Naive thymus-derived CD4-positive, alpha-beta T cell (primary cell): ENCODE measurements at places on chromosomes 6 and 20. TPM values are rescaled to one million over a fixed set of nuclear protein-coding genes. Genes with fewer than 3 reads are reported as not detected.

DNA sequence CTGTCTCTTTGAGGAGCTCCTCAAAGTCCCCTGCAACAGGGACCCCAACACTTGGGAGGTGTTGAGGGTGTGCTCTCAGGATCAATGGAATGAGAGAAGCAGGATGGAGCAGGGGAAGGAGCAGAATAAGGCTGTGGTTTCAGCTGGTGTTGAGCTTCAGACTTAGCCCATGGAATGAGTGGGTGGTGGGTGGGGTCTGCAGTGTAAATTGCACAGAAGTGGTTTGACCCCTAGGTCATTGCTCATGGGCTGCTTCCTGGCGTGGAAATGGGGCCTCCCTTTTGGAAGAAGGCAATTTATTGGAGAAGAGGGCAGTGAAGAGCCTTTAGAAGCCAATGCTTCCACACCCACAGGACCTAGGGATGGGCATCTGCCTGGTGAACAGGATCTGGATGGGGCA is 37.0 kb upstream of the KCNG1 start:
- no peaks in the 10 kb centered on the region for H3K36me3 ChIP-seq
- no peaks in the 10 kb centered on the region for H3K27me3 ChIP-seq
- no peak overlapping the region for H3K4me3 ChIP-seq
- DNase-seq = no peak

TOX2 gene
- 0.67 TPM for total RNA-seq

DNA sequence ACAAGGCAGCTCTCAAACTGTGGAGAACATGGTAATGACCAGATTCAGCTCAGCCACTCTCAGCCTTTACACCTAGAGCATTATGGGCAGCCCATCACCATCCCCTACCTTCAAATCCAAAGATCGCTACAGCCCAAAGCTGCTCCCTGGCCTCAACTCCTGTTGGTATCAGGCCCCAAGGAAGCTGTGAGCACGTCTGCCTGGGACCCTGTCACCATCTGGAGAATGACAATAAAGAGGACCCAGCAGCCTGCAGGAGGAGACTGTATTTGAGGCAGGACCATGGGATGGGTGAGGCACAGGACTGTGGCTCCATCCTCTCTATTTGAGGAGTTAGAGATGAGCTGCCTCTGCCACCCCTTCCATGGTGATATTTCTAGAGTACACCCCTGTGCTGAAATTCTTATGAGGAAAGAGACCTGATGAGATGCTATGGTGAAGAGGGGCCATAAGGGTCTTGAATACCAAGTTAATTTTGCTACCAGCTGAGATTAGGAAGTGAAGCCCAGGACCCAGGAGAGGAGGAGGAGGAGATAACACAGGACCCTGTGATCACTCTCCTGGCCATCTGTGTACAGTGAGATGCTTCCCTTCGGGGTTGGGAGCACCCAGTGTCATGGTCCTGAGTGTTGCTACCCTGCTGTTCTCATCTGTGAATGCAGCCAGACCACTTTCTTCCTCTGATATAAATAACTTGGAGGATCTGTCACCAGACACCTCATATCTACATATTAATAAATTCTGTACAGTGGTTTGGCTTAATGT is 19.6 kb upstream of the MICB start:
- H3K4me1 ChIP-seq = no peaks in the 10 kb centered on the region
- H3K27me3 ChIP-seq = no peaks in the 10 kb centered on the region
- no peak overlapping the region for H3K27ac ChIP-seq
- H3K36me3 ChIP-seq = no peaks in the 10 kb centered on the region
- no peak for DNase-seq

PDYN gene
- total RNA-seq = not detected

DNA sequence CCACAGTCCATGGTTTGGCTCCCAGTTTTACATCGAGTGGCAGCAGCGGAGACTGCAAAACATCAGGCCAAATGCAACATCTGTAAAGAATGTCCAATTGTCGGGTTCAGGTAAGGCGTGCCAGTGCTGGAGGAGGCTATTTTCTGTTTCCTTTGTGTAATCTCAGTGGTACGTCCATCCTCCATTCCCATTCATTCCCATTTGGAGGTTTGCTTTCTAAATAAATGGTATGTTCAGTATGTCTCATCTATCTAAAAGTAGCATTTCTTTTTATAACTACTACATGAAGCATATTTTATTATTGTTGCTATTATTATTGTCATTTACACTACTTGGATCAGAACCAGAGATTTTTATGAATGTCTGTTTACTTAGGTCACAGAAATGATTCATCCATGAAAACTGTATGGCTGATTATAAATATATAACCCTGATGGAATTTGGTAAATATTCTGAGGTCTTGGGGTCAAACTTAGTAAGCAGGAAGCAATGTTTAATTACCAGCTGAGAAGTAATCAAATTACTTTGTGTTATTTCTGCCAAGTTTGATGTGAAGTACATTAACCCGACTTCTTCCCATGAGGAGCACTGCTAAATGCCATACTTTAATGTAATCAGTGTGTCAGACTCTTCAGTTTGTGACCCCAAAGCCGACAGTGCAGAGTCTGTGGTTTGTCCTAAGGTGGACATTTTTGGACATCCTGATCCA is 512.9 kb downstream of the UTRN start:
- no peak overlapping the region for H3K27ac ChIP-seq
- H3K36me3 ChIP-seq = peaks cover 7% of the 10 kb centered on the region
- DNase-seq = no peak
- no peaks in the 10 kb centered on the region for H3K4me1 ChIP-seq
- H3K4me3 ChIP-seq = no peak overlapping the region

DNA sequence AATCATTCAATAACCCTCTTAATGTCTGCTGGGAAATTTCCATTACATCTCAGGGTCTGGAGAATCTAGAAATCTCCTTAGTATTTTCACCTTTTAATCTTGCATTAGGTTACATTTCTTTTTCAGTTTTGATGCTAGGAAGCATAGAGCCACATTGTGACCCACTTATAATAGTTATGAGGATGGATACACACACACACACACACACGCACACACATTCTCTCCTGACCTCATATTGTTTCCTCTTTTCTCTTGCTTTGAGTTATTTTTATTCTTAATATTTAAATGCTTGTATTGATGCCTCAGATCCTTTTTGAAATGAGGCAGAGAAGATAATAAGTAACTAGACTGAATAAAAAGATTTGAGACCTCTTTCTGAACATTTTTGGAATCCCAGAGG is 128.4 kb downstream of the KLHL32 start:
- DNase-seq = no peak
- H3K4me1 ChIP-seq = no peaks in the 10 kb centered on the region
- no peak overlapping the region for H3K4me3 ChIP-seq
- H3K36me3 ChIP-seq = no peaks in the 10 kb centered on the region
- H3K27me3 ChIP-seq = no peaks in the 10 kb centered on the region
- no peak overlapping the region for H3K27ac ChIP-seq

GRCh38 chr6:14876778-14877613 is 368.9 kb upstream of the JARID2 start:
- H3K27ac ChIP-seq = peak overlapping the region; percentile 2
- DNase-seq = peak; percentile 38
- peaks cover 16% of the 10 kb centered on the region for H3K4me1 ChIP-seq

PCSK2 gene
- total RNA-seq = not detected

DNA sequence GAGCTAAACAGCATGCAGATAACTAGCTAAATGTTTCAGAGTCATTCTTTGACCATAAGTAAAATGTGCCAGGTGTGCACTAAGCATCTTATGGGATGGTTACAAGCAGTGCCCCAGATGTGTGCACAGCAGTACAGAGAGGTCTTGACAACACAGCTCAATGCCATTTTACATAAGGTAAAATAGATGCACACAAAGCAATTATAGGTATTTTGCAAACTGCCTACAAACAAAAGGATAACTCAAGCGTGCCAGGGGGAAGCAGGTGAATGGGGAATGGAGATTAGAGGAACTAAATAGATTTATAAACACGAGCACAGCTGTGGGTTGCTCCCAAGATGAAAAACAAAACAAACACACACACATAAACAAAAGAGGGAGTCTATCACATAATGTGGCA is 64.8 kb downstream of the SLC2A10 start:
- H3K4me3 ChIP-seq = no peak overlapping the region
- no peaks in the 10 kb centered on the region for H3K4me1 ChIP-seq
- H3K36me3 ChIP-seq = no peaks in the 10 kb centered on the region
- H3K27ac ChIP-seq = no peak overlapping the region

- H3K27ac ChIP-seq = no peak overlapping the region
- H3K36me3 ChIP-seq = no peaks in the 10 kb centered on the region
- H3K4me3 ChIP-seq = no peak overlapping the region
- H3K27me3 ChIP-seq = no peaks in the 10 kb centered on the region
These were observed 339.1 kb downstream of the BTBD3 start for GRCh38 chr20:12256806-12257205.

ZNF133 gene
- 11.5 TPM for total RNA-seq

GRCh38 chr20:32344835-32345506 is 13.2 kb upstream of the ASXL1 start:
- DNase-seq = no peak
- no peaks in the 10 kb centered on the region for H3K27me3 ChIP-seq
- H3K36me3 ChIP-seq = no peaks in the 10 kb centered on the region
- H3K27ac ChIP-seq = no peak overlapping the region
- no peak overlapping the region for H3K4me3 ChIP-seq

GSTA3 gene
- total RNA-seq = not detected

DAAM2 gene
- total RNA-seq = not detected

GRCh38 chr6:163701762-163702161 is 287.2 kb downstream of the QKI start:
- no peaks in the 10 kb centered on the region for H3K36me3 ChIP-seq
- DNase-seq = no peak
- no peaks in the 10 kb centered on the region for H3K27me3 ChIP-seq
- no peaks in the 10 kb centered on the region for H3K4me1 ChIP-seq
- H3K27ac ChIP-seq = no peak overlapping the region

DNA sequence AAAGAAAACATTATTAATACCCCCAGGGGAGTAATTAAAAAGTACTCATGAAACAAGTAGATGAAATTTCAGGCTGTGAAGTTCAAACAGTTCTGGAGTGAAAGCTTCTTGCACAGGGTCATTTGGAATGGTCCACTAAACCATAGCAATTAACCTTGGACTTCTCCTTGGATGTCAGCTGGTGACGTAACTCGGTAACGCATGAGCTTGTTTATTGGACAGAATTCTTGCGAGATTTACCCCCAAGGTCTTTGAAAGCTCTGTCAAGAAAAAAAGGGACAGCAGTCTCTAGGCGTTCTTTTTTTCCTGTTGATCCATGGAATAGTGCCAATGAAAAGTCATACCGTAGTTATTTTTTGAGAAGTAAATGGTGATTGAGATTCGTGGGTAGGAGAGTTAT is 2.2 kb downstream of the CD83 start:
- H3K27ac ChIP-seq = no peak overlapping the region
- no peak for DNase-seq
- H3K4me1 ChIP-seq = peaks cover 15% of the 10 kb centered on the region
- H3K27me3 ChIP-seq = no peaks in the 10 kb centered on the region
- no peaks in the 10 kb centered on the region for H3K36me3 ChIP-seq

- H3K36me3 ChIP-seq = no peaks in the 10 kb centered on the region
- no peaks in the 10 kb centered on the region for H3K27me3 ChIP-seq
- DNase-seq = no peak
- H3K27ac ChIP-seq = no peak overlapping the region
- no peak overlapping the region for H3K4me3 ChIP-seq
These were observed 93.0 kb upstream of the HDAC2 start for GRCh38 chr6:114063956-114064355.

MOG gene
- total RNA-seq = not detected in 2 replicates

DNA sequence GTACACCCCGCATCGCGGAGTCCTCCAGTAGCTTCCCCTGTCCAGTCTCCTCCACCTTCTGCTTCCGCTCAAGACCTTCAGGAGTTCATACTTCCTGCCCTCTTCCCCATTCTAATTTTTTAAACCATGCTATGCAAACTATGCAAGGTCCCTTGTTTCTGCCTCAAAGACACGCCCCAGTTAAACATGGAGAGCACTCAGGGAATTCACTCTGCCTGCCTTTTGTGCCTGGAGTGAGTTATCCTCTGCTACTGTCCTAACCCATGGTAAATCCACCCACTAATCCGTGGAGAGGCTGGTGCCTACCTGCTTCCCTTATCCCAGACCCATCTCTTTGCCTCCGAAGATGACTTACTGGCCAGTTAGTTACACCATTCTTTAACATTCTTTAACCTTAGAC is 473.7 kb upstream of the JARID2 start:
- no peaks in the 10 kb centered on the region for H3K36me3 ChIP-seq
- DNase-seq = no peak
- no peaks in the 10 kb centered on the region for H3K27me3 ChIP-seq
- no peak overlapping the region for H3K27ac ChIP-seq
- no peaks in the 10 kb centered on the region for H3K4me1 ChIP-seq

GRCh38 chr6:142361779-142362750 is 60.3 kb downstream of the ADGRG6 start:
- H3K27me3 ChIP-seq = no peaks in the 10 kb centered on the region
- no peak overlapping the region for H3K4me3 ChIP-seq
- H3K36me3 ChIP-seq = no peaks in the 10 kb centered on the region

DNA sequence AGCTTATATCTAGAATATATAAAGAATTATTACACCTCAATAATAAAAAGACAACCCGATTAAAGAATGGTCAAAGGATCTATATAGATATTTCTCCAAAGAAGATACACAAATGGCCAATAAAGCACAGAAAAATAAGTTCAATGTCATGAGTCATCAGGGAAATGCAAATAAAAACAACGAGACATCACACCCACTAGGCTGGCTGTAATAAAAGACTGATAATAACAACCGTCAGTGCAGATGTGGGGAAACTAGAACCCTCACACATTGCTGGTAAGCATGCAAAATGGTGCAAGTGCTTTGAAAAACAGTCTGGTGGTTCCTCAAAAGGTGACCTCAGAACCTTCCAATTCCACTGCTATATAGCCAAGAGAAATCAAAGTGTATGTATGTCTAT is 33.0 kb downstream of the TBX18 start:
- no peak overlapping the region for H3K27ac ChIP-seq
- no peaks in the 10 kb centered on the region for H3K27me3 ChIP-seq
- no peak for DNase-seq
- H3K4me1 ChIP-seq = no peaks in the 10 kb centered on the region
- H3K4me3 ChIP-seq = no peak overlapping the region

DNA sequence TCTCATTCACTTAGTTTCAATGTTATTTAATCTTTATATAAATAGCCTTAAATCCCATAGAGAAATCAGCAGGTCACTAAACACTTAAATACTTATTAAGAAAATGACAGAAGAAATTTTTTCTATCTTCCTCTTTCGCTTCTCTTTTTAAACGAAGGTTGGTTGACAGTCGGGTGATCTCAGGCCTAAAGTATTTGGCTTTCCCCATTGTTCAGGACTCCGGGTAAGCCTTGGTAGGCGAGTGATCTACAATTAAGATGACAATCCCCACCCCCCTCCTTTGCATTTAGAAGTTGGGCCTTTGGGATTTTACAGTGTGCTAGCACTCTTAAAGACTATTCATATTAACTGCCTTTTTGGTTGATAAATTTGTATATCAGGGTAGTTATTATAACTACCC is 19.7 kb upstream of the UTRN start:
- no peaks in the 10 kb centered on the region for H3K4me1 ChIP-seq
- no peak overlapping the region for H3K27ac ChIP-seq
- H3K4me3 ChIP-seq = no peak overlapping the region
- no peaks in the 10 kb centered on the region for H3K27me3 ChIP-seq

L3MBTL3 gene
- total RNA-seq = 15.0 and 16.5 TPM in 2 replicates

GRCh38 chr6:53179961-53180651 is 31.5 kb upstream of the GCM1 start:
- no peak overlapping the region for H3K4me3 ChIP-seq
- no peaks in the 10 kb centered on the region for H3K4me1 ChIP-seq
- no peak for DNase-seq
- H3K36me3 ChIP-seq = no peaks in the 10 kb centered on the region
- no peaks in the 10 kb centered on the region for H3K27me3 ChIP-seq
